ENCODE measurements at places on chromosomes 16 and 17.
A peak's percentile ranks its signal among the peaks of the same experiment; 100 is the strongest.

DNA sequence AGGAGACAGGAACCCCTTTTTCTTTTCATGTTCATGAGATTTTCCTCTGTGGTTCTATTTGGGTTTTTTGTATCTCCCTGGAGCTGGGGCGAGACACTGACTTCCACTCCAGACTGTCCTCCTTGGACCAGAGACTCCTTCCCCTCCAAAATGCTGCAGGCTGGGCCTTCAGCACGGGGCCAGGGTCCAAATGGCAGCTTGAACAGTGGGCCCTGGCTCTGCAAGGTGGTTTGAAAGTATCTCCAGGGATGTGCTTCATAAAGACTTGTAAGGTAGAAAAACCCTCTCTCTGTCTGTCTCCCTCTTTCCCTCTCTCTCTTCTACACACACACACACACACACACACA is 236.1 kb downstream of the ZNF423 start:
- no peak for DNase-seq

DNA sequence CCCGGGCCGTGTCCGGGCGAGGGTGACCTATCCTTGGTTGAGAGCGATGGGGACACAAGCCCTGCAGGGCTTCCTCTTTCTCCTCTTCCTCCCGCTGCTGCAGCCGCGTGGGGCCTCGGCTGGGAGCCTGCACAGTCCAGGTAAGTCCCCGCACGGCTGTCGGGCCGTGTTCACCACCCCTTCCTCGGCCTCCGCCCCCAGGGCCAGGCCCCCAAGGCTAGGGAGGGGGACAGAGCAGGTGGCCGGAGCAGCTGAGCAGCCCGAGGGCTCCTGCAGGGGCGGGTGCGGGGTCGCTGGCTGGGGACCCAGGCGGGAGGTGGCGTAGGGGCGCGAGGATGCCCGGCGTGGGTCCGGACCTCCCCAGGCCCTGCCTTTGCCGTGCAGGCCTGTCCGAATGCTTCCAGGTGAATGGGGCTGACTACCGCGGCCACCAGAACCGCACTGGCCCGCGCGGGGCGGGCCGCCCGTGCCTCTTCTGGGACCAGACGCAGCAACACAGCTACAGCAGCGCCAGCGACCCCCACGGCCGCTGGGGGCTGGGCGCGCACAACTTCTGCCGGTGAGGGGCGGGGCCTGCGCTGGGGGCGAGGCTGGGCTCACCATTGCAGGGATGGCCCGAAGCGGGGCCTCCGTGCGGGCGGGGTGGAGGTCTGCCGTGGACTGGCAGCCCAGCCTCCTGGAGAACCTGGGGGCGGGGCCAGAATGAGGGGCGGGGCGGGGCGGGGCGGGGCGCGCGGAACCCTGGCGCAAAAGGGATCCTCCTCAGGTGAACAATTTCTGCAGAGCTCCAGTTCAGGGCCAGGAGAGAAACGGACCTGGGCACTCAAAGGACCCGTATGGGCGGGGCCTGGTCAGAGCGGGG is 631 bp downstream of the KREMEN2 start:
- DNase-seq = peak; percentile 57

GRCh38 chr16:82695806-82696205 is 69.0 kb downstream of the CDH13 start:
- no peak for DNase-seq

DNA sequence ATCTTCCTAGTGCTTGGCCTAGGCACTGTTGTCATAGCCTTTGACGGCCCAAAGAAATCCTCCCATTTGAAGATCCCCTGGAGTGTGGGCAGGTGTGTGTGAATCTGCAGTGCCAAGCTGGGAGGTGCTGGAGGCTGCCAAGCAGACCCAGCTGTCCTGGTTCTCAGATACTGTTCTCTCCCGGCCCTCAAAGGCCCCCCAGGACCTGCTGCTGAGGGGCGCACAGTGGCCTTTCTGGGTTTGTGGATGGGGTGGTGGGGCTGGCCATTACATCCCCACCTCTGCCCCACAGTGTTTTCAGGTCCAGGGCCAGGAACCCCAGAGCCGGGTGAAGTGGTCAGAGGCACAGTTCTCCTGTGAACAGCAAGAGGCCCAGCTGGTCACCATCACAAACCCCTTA is 60.5 kb downstream of the MRC2 start:
- DNase-seq = no peak

DNA sequence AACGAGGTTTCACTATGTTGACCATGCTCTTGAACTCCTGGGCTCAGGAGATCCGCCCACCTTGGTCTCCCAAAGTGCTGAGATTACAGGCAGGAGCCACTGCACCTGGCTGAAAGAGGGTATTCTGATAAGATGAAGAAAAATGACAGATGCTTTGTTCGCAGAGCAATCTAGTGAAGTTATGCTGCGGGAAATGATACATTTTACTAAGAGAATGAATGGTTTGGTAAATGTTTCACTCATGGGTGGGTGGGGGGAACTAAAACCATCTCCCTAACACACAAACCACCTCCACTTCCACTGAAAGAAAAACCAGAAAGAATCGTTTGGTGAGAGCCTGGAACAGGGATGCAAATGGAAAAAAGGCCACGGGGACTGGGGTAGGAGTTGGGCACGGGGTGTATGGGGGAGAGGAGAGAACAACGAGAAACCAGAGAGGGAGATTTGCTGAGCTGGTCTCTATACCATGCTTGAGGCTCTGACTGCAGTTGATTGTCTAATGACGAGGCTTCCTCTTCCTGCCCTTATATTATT is 19.0 kb upstream of the XYLT2 start:
- no peak for DNase-seq

DNA sequence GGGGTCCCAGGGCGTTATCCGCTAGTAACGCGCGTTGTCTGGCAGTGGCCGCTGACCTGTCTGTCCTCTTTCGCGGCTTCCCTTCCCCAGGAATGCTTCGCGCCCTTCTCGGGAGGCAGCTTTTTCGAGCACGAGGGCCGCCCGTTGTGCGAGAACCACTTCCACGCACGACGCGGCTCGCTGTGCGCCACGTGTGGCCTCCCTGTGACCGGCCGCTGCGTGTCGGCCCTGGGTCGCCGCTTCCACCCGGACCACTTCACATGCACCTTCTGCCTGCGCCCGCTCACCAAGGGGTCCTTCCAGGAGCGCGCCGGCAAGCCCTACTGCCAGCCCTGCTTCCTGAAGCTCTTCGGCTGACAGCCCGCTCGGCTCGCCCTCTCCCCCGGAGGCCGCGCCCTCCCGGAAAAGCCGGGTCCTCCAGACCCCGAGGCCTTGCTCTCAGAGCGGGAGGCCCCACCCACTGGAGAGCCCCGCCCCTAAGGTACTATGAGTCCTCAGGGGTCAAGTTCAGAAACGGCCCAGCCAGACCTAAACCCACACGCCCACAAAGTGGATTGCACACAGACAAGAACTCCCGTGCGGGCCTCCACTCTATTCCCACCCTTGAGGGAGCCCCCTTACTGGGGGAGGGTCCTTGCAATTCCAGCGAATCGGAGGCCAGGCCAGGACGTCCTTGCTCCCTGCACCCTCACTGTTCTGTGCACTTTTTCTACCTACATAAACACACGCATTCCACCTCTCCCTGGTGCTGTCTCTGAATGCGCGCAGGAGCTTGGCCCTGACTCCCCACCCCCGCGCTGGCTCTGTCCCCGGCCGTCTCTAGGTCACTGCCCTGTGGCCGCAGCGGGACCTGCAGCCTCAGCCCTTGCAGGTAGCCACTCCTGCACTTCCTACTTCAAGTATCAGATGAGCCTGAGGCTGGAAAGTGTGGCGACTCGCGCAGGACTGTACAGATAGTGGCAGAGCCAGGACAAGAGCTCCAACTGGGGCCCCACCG is 5.4 kb upstream of the SLC5A2 start:
- DNase-seq = no peak

DNA sequence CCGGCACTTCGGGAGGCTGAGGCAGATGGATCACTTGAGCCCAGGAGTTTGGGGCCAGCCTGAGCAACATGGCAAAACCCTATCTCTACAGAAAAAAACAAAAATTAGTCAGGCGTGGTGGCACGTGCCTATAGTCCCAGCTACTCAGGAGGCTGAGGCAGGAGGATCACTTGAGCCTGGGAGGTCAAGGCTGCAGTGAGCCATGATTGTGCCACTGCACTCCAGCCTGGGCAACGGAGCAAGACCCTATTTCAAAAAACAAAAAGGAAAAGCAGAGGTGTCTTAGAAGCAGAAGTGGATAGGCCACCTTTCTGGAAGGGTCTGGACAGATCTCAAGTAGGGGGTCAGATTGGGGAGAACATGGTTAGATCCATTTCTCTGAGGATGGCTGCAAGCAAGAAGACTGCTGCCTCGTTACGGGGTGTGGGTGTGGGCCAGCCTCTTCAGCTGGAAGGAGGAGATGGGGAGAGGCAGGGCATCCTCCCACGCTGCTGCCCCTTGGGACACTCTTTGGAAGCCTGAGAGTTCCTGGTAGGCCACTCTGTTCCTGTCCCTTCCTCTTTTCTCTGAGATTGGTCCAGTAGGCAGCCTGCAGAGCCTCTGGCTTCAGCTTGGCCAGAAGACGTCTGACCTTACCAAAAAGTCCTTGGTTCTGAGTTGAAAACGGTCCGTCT is 208.0 kb downstream of the MSI2 start:
- DNase-seq = no peak

GRCh38 chr16:23252310-23252709 is 49.8 kb upstream of the SCNN1B start:
- no peak for DNase-seq

DNA sequence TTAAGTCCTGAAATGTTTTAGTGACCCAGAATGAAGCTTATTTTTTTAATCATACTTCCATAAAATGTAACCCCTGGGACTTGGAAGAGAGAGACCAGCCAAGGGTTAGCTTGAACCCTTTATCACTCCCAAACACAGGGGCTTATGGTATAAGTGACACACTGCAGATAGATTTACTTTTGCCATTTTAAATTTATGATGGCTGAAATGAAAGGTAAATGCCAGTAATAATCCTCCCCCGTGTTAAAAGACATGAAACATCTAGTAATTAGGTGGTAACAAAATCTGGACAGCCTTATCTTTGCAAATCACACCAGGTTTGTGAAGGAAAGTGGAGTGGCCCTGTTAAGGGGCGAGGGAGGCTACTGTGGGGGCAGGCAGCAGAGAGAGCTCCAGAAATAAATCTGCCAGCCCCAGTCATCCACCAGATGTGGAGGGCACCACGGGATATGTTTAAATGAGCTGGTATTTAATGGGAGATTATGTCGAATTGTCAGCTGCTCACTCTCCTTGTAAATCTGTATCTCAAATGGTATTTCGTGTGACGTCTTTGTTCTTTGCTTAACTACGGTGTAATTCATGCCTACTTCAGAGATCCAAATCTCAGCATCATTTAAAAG is 326.5 kb downstream of the WWOX start:
- DNase-seq = no peak

DNA sequence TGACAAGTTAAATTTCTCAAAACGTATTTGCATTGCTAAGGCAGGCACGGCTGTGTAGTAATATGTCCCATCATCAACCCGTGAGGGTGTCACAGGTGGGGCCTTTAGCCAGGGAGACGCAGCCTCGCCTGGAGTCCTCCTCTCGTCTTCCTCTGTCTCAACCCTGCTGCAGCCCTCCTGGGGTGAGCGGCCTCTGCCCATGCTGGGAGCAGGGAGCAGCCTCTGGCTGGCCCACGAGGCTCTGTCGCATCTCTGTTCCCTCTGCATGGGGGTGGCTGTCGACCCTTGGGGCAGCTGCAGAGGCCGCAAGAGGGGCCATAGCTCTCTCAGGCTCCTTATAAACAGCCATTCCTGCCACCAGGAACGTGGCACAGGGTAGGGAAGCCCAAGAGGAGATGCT is 806 bp upstream of the SMIM5 start:
- no peak for DNase-seq

DNA sequence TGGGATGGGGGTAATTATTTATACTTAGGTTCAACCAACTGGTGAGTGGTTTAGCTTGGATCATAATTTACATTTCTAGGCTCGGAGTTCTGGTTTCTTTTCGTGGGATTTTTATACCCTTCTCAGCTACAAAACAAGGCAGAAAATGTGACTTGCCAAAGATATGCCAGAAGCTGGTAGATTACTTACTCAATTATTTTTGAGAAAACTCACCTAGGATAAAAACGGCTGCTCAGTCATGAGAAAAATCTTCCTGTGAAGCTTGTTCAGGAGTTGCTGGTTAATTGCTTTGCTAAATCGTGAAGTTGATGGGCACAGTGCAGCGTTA is 1.1 kb downstream of the NDEL1 start:
- no peak for DNase-seq

GRCh38 chr17:38899421-38899820 is 26.0 kb upstream of the LASP1NB start:
- no peak for DNase-seq

GRCh38 chr17:59769887-59770286 is 62.4 kb downstream of the VMP1 start:
- no peak for DNase-seq

DNA sequence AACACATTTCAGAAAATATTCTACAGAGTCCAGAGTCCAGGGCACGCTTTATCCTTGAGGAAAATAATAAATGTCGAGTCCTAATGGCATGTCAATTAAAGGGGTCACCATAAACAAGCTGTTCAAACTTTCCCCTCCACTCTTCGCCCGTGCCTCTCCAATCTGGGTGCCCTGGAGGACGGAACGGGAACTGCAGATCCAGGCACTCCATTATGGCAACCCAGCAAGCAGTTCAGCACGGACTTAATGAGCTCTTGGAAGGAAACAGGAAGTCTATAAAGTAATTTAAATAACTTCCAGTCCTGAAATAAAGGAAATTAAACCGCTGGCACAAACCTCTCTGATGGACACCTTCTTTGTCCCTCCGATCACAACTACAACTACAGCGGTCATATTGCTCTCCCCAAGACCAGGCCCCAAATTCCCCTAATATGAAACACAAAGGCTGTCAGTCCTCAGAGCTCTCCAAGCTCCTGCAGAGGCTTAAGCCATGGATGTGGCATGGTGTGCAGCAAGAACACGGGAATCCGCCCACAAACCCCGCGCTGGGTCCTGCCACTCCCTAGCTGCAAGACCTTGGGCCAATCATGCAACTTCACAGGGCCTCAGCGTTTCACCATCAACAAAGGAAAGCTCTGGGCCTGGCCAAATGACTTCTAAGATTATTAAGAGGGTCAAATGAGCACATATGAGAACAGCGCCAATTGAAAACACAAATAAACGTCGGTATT is 52.6 kb downstream of the ZFHX3 start:
- DNase-seq = no peak

DNA sequence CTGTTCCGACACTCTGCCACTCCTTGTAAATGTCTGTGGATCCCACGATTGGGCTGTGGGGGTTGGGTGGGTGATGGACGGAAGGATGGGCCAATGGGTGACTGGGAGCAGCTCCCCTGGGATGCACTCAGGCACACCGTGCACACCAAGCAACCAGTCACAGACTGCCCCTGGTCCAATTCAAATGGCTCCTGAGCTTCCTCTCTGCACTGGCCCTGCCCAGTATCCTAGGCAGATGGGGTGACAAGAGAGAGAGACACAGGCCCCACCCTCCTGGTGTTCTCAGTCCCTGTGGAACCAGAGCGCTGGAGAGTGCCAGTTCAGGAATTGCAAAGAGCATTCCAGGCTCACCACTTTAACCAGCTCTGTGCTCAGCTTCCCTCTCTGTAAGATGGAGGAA is 32.8 kb downstream of the BEAN1 start:
- DNase-seq = no peak

- DNase-seq = no peak
Measured at GRCh38 chr16:66656547-66656946, 40.0 kb downstream of the CMTM4 start.
